ENCODE measurements at places on chromosomes 3 and 15. TPM values are rescaled to one million over a fixed set of nuclear protein-coding genes. Genes with fewer than 3 reads are reported as not detected.

The GABRR3 gene
- total RNA-seq: not detected

The MCF2L2 gene
- 1.7 TPM for total RNA-seq

The CAV3 gene
- total RNA-seq: not detected

DNA sequence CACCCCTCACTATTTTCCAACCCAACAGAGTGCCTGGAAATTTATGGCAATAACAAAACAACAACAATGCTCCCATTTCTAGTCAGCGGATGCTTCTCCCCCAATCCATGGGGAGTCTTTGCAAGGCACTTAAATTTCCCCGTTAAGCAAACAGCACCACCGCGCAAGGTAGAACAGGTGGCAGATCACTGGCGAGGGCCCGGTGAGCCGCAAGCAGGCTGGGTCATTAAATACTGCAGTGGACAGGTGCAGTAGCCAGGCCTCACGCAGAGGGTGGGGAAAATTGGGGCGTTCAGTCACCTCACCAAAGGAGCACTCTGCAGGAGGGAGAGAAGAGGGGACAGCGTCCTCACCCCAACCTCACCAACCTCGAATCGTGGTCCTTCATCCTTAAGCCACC is 147.5 kb downstream of the NTRK3 start:
- no peak overlapping the region for H3K27ac ChIP-seq
- H3K4me1 ChIP-seq: no peaks in the 10 kb centered on the region
- no peak overlapping the region for H3K4me3 ChIP-seq
- no peak for DNase-seq
- H3K27me3 ChIP-seq: no peaks in the 10 kb centered on the region

DNA sequence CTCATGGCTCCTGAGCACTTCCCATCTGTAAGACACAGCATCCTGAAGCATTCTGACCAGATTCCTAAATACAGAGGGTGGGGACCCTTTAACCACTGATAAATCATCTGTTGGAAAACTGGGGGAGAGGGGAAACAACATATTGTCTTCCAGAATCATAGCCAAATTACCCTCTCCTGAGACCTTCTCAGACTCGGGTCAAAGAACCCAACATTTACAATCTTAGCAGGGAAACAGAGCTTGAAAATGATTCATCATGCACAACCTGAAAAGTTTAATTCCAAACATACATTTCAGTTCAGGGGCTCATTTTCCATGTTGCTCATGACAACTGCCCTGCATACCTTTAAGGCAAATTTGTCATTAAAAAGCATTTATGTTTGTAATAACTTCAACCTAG is 48.5 kb upstream of the TSPAN3 start:
- H3K27me3 ChIP-seq: no peaks in the 10 kb centered on the region
- DNase-seq: no peak
- no peak overlapping the region for H3K27ac ChIP-seq
- H3K4me1 ChIP-seq: no peaks in the 10 kb centered on the region
- H3K36me3 ChIP-seq: no peaks in the 10 kb centered on the region

The EOMES gene
- 1.3 TPM for total RNA-seq

GRCh38 chr3:36876181-36876936 is 68.5 kb downstream of the TRANK1 start:
- DNase-seq: no peak
- no peak overlapping the region for H3K4me3 ChIP-seq
- no peaks in the 10 kb centered on the region for H3K27me3 ChIP-seq
- H3K4me1 ChIP-seq: no peaks in the 10 kb centered on the region
- no peak overlapping the region for H3K27ac ChIP-seq

- no peaks in the 10 kb centered on the region for H3K27me3 ChIP-seq
- no peak overlapping the region for H3K4me3 ChIP-seq
- H3K36me3 ChIP-seq: no peaks in the 10 kb centered on the region
- H3K27ac ChIP-seq: no peak overlapping the region
- DNase-seq: no peak
- no peaks in the 10 kb centered on the region for H3K4me1 ChIP-seq
These were observed 87.4 kb upstream of the MEX3B start for GRCh38 chr15:82133251-82133650.

GRCh38 chr3:69058180-69058946 is 6.2 kb upstream of the TMF1 start:
- no peak overlapping the region for H3K27ac ChIP-seq
- no peak overlapping the region for H3K4me3 ChIP-seq
- no peaks in the 10 kb centered on the region for H3K27me3 ChIP-seq
- no peaks in the 10 kb centered on the region for H3K4me1 ChIP-seq

DNA sequence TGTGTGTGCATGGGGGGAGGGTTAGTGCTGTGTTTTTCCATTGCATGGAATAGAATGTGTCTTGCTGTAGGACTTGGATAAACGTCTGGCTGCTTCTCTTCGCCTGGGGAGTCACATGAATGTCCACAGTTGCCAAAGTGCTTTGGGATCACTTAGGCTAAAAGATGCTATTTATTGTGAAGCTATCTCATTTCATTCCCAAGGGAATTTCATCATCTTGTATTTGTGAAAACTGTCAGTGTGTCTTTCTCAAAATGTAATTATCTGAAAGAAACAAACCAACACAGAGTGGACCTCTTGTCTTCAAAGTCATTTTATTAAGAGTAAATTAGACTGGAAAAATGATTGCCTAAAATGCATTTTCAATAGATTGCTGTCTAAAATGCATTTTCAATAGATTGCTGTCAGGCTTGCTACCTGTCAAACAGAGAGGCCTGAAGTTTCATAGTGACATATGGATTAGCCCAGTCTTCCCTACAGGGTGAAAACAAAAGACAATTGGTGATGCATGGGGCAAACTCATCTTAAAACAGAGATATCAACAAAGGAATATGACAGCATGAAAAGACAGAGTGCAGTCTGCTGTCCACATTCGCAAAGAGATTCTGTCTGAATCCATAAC is 117.1 kb upstream of the GOLIM4 start:
- no peaks in the 10 kb centered on the region for H3K27me3 ChIP-seq
- no peaks in the 10 kb centered on the region for H3K36me3 ChIP-seq
- H3K4me1 ChIP-seq: no peaks in the 10 kb centered on the region
- DNase-seq: no peak
- no peak overlapping the region for H3K4me3 ChIP-seq
- H3K27ac ChIP-seq: no peak overlapping the region

GRCh38 chr3:192892981-192893700 is 24.5 kb downstream of the MB21D2 start:
- H3K4me3 ChIP-seq: peak overlapping the region; percentile 16
- no peak overlapping the region for H3K27ac ChIP-seq
- H3K27me3 ChIP-seq: no peaks in the 10 kb centered on the region
- no peaks in the 10 kb centered on the region for H3K4me1 ChIP-seq
- no peak for DNase-seq

DNA sequence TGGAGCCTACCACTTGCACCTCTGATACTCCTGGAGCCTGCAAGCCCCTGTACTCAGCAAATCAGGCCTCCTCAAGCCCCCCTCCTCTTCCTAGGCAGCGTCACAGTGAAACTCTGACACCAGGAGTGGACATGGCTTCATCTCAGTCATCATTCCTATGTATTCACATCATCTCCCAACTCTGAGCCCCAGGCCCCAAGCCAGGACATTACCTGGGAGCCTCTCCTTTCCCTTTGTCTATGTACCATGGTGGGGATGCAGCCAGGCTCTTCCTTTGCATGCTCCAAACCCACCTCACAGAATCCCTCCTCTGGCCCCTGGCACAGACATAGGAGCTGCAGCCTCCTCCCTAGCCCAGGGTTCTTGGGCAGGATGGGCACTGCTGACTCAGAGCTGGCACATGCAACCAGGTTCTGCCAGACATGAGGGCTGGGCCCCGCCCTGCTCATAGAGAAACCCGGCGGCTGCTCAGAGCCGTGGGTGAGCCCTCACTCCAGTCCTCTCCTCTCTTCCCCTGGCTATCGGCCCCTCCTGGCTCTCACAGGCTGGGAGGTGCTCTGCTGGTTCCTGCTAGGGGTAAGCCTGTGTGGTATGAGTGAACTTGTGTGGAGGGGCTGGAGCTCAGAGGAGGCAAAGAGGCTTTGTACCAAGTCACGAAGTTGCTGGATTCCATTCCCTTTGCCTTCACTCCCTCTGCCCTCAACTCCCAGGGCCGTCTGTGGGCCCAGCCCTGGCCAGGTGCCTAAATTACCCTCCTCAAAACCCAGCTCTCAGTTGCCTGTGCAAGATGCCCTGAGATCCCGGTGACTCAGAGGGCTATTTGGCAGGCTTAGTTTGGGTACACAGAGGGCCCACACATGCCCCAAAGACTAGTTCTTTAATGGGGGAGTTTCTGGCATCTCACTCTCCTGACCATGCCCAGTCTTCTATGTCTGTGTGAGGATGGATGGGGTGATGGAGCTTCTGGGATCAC is 1.9 kb upstream of the PLCD1 start:
- DNase-seq: no peak
- H3K27me3 ChIP-seq: no peaks in the 10 kb centered on the region
- H3K4me1 ChIP-seq: no peaks in the 10 kb centered on the region
